ENCODE measurements at places on chromosomes 1 and 21.

DNA sequence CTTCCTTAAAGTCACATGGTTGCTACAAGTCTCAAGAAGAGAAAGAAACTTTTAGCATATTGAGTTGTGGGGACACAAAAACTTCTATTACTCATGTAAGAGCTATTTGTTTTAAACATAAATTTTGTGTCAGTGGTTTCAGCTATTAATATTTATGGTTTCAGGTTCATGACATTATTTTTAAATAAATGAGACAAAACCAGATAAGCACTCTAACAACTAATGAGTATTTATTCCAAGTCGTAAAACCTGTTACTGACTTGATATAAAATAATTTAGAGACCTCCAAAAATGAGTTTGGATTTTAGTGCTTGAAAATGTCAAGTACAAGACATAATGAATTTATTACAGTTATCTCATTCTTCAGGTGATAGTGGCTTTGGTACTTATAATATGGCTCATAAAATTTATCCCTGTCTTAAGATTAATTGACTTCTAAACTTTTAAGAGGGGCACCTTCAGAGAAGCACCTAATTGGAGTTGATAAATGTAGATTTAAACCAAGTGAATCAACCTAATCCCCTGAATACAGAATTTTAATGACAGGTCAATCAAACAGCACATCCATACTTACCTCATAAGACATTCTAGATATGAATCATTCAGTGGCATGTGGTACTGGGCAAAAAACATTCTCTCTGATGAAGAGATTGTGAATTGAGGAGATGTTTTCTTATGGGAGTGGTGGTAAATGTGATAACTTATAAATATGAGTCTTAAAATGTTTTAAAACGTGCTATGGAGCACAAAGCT is 167.7 kb upstream of the PTGFR start:
- no peak for DNase-seq

DNA sequence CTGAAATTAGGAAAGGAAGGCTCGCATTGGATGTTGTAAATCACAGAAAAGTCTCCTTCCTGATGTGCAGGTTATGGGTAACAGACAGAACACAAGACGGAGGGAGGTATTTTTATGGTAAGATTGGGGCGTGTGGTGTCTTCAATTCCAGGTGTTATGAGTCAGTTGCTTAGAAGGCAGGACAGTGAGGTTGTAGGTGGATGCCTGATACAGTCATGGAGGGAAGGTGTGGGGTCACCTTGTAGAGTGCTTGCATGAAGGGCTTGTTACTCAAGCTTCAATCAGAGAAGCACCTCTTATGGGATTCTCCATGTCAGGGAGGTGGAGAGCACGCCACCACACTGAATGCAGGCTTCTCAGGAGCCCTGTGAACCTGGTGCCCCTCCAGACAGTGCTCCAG is 63.1 kb downstream of the C1orf21 start:
- no peak for DNase-seq

DNA sequence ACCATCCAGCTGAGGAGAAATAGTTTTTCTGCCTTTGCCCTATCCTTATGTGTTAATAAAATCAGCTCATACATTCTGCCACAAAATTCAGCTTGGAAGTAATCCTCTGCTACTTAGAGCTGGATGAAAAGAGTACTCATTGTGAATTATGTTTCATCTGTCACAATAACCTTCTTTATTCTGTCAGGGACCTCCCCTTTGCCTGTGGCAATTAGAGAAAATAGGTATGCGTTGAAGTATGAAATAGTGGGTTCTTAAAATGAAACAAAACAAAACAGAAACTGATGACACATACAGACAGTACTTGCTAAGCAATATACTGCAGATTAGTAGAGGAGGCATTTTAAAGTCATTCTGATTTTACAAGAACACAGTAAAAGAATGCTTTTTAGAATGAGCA is 578.5 kb downstream of the USP25 start:
- no peak for DNase-seq

- no peak for DNase-seq
Observed at GRCh38 chr1:228302086-228302485, 94.2 kb downstream of the OBSCN start.

GRCh38 chr1:167621780-167622313 is 8.2 kb upstream of the RCSD1 start:
- DNase-seq = no peak

DNA sequence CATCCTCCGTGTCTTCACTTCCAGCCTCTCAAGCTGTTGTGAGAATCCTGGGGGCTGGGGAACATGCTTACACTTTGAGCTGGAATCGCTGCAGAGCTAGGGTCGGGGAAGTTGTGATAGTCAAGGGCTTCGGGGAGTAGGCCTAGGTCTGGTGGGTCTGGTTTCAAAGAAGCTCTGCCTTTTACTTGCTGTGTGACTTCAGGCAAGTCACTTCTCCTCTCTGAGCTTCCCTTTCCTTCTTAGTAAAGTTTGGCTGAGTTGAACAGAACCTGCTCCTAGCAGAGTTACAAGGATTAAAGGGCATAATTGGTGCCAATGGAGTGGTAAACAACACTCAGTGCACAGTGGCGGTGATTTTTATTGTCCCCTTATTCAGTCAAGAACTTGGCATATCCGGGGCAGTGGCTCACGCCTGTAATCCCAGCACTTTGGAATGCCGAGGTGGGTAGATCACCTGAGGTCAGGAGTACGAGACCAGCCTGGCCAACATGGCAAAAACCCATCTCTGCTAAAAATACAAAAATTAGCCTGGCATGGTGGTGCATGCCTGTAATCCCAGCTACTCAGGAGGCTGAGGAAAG is 25.7 kb downstream of the ARHGEF19 start:
- DNase-seq = no peak

DNA sequence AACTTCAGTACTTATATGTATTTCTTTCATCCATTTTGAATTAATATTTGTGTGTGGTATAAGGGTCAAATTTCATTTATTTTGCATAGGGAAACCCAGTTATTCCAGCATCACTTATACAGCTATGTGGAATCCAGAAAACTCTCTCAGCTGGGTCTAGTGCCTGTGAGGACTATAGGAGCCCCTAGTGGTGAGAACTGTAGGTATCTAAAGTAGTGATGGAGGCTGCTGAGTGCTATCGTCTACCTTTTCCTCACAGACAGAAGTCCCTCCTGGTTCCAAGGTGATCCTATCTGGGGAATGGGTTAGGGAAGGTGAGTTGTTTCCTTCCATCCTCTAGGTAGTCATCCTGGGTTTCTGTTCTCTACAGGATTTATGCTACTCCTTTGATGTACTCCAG is 352.0 kb upstream of the C1orf87 start:
- no peak for DNase-seq

DNA sequence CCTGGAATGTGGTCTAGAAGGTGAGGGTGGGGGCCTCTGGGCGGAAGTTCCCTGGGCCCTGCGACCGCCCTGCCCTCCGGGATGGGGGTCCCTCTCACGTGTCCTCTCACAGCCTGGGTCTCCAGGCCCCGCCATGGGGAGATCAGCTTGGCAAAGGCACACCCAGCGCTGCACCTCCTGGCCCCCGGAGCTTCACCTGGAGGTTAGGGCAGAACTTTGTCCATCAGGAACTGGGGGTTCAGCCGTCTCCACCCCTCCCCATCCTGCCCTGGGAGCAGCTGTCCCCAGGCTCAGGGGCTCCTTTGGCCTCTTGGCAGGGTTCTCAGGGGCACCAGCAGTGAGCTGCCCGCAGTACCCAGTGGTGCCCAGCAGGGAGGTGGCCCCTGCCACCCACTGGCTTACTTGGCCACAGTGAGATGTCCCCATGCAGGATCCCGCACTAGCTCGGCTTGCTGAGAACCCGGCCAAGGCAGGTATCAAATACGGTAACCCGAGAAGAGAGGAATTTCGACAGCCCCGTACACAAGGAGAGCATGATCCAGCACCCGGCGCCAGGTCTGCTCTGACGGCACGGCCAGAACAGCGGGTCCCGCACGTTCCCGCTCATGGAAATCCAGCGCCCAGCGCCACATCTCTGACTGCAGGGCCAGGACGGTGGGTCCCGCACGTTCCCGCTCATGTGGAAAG is 36.7 kb downstream of the RRP1 start:
- DNase-seq = no peak
